Dorsolateral prefrontal cortex (tissue), 122 donors: ENCODE measurements at places on chromosomes 7 and 10. TPM values are rescaled to one million over a fixed set of nuclear protein-coding genes. Genes with fewer than 3 reads are reported as not detected.
A peak's percentile ranks its signal among the peaks of the same experiment; 100 is the strongest.

- no peak for DNase-seq
Measured at GRCh38 chr10:103692952-103693811, 162.2 kb downstream of the SH3PXD2A start.

- DNase-seq, result no peak
Measured at GRCh38 chr7:101125989-101126650, 784 bp upstream of the SERPINE1 start.

DNA sequence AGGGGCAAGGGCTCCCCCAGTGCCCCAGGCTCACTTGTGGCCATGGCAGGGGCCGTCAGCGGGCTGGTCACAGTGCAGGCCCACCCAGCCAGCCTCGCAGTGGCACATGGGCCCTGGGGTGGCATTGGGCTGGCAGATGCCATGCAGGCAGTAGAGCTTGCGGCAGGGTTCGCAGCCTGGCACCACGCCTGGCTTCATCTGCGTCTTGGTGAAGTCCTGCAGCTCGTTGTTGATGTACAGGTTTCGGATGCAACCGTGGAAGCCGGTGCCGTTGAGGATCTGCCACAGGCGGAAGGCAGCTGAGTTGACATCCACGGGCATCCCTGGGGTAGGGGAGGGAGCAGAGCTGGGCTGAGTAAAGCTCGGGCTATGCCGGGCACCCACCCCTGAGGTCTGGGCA is 170.6 kb downstream of the LCOR start:
- no peak for DNase-seq

DNA sequence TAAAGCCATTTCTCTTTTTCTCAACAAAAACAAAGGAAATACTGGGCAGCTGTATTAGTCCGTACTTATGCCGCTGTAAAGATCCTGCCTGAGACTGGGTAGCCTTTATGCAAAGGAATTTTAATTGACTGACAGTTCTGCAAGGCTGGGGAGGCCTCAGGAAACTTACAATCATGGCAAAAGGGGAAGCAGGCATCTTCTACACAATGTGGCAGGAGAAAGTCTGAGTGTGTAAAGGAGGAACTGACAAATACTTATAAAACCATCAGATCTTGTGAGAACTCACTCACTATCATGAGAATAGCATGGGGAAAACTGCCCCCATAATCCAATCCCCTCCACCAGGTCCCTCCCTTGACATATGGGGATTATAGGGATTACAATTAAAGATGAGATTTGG is 264.3 kb downstream of the SEMA3A start:
- no peak for DNase-seq

DNA sequence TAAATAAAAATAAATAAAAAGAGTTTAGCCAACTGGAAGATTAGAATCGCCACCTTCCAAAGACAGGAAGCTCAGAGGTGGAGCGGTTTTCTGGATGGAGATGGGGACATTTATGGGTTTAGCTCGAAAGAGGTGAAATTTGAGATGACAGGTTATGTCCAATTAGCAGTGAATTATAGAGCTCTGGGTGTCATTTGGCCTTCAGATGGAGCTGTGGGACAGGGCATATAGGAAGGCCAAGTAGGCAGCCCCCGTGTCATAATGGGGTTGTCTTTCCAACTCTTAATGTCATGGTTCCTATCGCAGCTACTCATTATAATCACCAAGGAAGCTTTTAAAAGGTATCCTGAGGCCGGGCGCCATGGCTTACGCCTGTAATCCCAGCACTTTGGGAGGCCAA is 21.0 kb upstream of the EEPD1 start:
- no peak for DNase-seq

TYW1B gene
- 6.6 TPM for total RNA-seq

ASAH2 gene
- 7.4 TPM for total RNA-seq

DNA sequence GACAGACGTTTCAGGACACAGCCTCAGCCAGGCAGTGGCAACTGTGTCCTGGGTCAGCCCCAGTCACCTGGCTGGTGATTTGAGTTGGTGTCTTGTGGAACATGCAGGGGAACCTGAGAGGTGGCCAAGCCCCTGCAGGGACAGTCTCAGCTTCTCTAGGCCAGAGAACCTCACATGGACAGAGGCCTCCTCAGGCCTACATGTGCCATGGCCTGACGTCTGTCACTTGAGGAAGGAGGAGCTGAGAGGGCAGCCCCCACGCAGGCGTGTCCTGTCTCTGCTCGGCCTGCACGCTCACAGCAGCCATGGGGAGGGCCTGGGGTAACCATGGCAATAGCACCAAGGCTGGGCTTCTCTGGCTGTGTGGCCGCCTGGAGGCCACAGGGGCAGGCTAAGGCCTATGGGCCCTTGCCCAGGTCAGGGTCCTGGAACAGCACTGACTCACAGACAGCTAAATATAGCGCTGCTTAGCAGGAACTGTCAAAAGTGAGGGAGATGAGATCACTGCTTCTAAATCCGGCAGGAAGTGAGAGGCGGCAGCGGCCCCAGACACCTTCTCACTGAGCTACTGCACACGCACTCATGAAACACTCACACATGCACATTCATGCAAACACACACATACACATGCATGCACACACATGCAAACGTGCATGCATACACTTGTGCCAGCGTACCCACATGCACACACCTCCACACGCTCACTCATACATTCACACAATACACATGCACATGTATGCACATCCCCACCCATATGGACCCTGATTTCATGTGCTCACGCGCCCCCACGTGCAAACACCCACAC is 57.0 kb downstream of the YKT6 start:
- peak; percentile 82 for DNase-seq
